Stimulated activated CD4-positive, alpha-beta T cell treated with anti-CD3 and anti-CD28 coated beads, Interleukin-12 subunit alpha, Interleukin-12 subunit beta, amount 100 ng/mL, for 24 hours (primary cell): ENCODE measurements at places on chromosomes 1 and 21.

- no peak for DNase-seq
Observed at GRCh38 chr1:196910215-196910614, 22.4 kb downstream of the CFHR4 start.

- no peak for DNase-seq
Observed at GRCh38 chr21:29888437-29888836, 51.4 kb downstream of the GRIK1 start.

DNA sequence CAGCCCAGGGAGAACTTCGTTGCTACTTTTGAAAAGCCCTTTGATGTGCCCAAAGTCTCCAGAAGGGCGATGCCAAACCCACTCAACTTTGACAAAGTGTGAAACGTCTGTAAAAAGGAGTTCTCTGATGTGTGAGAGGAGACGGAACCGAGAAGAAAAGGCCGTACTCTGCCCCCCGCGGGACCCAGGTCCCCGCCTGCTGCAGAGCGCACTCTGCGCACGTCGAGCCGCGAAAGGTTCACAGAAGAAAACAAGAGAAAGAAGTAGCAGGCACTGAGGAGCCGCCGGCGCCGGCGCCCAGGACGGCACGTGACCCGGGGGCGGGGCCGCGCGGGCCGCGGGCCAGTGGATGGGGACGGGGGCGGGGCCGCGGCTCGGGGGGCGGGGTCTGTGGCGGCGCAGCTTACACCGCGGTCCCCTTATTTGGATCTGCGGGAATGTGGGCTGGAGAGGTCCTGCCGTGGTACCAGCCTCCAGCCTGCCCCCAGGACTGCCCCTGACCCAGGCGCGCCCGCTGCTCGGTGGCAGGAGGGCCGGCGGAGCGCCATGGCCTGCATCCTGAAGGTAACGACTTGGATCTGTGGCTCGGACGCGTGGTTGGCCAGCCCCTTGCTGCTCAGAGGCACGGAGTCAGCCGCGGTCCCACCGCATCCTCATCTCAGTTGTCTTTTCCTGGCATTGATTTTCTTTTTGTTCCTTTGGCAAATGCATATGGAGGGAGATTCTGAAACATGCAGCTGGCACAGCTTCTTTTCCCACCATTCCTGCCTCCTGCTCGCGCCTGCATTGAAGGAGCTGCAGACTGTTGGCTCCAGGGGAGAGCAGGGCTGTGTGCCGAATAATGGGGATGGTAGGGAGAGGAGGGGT lies at the start of gene ST6GALNAC3:
ST6GALNAC3 (plus strand) TSS at position 426 of the 867 bp plus-strand sequence.
- DNase-seq: peak; percentile 60

DNA sequence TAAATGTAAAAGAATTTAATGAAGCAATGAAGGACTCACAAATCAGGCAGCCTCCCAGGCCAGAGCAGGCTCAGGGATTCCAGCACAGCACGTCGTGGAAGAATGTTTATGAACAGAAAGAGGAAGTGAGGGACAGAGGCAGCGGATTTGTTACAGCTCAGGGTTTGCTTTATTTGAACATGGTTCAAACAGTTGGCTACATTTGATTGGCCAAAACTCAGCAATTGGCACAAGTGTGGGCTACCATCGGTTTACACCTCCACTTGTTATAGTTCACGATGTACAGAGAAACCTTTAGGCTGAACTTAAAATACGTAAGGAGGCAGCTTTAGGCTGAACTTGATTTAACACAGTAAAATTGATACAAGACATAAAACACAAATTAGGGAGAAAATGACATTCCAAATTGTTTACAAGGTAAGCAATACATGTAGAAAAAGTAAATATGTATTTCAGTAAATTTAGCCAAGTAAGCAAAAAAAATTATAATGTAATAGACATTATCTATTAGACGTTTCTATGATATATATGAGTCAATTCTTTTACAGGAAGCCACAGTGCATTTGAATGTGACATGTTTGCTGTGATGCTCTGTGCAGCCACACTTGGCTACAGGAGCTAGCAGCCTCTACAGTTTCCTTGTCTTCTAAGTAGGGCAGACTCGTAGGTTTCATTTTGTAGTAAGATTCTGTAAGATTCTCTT lies 126.5 kb downstream of the ADSS2 start:
- DNase-seq: no peak

DNA sequence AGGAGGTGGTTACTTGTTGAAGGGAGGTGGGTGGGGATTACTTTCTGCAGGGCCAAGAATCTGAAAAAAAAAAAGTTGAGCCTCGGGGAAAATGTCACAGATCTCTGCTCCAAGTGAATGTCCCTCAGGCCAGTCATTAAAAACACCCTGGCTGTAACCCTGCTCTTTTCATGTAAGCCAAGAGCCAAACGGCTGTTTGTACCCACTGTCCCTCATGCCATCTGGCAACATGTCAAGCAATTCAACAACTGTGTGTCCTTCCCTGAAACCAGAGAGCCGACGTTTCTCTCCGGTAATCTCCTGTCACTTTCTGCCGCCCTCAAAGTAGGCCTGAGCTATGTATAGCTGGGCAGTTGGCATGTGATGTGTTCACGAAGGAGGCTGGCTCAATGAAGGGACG lies 14.7 kb downstream of the CASQ2 start:
- DNase-seq: no peak

DNA sequence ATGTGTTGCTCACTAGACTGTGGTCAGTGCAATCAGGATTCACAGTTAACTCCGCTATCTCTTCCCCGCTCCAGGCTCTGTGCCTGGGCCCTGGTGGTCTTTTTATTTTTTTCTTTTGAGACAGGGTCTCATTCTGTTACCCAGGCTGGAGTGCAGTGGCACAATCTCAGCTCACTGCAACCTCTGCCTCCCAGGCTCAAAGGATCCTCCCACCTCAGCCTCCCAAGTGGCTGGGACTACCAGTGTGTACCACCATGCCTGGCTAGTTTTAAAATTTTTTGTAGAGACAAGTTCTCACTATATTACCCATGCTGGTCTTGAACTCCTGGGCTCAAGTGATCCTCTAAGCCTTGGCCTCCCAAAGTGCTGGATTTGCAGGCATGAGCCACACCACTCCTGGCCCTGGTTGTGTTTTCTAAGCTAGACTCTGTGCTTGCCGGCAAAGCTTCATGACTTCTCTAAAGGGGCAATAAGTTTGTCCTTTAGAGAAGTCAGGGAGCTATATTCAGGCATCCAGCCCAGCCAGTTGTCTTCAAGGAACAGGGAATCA lies 1.4 kb downstream of the RCSD1 start:
- DNase-seq: no peak

DNA sequence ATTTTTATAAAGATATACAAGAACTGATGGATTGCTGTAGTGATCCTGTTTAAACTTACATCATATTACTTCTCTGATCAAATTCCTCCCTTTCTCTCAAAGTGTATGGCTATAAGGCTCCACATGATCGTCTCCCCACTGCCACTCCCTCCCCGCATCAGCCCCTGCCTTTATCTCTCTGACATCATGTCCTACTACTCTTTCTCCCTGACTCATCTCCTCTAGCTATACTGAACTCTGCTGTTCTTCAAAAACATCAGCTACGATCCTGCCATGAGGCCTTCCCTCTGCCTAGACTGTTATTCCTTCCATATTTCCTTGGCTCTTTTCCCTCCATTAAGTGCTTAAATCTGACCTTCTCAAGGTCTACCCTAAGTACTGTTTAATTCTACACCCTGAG lies 22.8 kb downstream of the HFM1 start:
- no peak for DNase-seq

- DNase-seq: no peak
Observed at GRCh38 chr1:111133866-111134265, 6.0 kb downstream of the DRAM2 start.

DNA sequence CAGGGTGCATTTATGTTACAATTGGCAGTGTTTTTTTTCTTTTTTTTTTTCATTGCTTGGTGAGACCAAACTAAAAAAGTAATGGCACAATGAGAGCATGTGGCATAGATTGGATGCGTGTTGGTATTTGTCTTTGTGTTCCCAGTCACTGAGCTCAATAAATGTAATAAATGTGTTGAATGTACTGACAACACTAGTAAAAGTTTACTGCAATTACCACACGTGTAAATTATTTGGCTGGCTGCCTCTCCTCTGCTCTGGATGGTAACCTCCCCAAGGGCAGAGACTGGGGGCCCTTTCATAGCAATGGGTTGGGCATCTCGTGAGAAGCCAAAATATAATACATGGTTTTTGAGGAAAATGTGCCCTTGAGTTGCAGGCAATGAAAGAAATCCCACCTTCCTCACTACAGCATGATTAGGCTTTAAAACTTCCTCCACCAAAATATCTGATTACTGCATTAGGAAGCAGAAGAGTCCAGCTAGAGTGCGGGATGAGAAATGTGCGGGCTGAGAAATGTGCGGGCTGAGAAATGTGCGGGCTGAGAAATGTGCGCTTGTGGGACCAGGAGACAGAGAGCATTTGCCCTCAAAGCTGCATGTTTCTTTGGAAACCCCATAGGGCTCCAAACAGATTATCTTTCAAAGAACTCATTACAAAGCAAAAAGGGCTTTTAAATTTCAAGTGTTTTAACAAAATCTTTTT lies 58.5 kb downstream of the CDC7 start:
- DNase-seq: no peak

GRCh38 chr1:92575123-92575522 lies 88.4 kb upstream of the GFI1 start:
- DNase-seq: no peak

DNA sequence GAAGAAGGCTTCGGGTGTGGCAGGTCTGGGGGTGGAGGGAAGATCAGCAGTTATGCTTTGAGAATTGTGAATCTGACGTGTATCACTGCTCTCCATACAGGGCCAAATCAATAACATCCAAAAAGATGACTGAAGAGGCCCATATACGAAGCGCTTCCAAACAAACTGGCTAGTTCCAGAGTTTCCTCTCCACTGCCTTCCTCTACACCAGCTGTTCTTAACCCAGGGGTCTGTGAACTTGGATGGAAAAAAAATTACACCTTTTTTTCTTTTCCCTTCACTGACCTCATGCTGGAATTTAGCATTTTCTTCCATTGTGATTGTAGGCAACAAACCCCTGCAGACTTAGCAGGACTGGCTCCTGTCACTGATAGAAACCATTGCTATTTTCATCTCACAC lies 77.1 kb upstream of the NBL1 start:
- no peak for DNase-seq

DNA sequence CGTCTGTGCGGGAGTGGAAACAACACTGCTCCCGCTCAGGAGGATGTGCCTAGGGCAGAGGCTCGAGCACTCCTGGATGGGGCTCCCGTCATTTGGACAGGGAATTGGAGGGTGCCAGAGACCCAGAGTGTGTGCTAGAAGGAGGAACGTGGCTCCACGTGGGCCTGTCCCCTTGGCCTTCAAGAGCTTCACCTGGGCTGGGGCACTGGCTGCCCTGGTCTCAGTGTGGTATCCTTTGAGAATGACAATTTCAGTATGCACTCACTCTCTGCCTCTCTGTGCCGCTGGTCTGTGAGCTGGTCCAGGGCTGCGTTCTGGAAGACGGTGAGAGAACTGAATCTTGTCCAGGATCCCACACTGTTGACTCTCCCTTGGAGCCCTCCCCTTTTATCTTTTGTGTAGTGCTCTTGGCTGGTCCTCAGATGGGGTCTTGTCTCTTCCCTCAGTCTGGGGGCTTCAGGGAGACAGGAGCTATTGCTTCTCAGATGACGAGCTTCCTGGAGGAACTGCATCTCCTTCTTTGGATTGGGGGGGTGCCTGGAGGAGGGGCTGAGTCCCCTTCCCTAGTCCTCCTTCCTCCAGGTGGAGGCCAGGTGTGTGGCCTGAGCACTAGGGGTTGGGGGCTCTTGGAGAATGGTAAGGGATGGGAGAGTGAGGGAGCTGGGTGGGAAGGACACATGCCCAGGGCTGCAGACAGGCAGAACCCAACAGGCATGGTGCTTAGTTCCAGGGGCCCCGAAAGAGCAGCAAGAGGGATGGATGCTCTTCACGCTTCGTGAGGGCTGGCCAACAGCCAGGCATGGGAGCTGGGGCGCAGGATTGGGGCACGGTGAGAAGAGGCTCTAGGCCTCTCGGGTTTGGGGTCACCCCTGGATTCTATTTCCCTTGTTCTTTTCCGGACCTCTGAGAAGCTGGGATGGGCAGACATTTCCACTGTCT lies 14.8 kb upstream of the ETV3L start:
- no peak for DNase-seq

DNA sequence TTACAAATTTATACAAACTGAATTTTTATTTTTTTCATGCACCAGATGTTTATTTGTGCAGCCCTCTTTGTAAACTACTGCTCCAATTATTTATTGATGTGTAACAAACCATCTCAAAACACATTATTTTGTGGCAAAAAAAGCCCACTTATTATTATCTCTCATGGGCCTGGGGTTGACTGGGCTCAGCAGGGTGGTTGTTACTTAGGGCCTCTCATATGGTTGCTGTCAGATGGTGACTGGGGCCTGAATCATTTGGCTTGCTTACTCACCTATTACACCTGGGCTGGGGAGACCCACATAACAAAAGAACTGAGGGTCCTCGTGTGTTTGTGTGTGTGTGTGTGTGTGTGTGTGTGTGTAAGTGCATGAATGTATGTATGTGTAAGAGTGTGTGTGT lies 52.5 kb upstream of the HSPA13 start:
- no peak for DNase-seq

DNA sequence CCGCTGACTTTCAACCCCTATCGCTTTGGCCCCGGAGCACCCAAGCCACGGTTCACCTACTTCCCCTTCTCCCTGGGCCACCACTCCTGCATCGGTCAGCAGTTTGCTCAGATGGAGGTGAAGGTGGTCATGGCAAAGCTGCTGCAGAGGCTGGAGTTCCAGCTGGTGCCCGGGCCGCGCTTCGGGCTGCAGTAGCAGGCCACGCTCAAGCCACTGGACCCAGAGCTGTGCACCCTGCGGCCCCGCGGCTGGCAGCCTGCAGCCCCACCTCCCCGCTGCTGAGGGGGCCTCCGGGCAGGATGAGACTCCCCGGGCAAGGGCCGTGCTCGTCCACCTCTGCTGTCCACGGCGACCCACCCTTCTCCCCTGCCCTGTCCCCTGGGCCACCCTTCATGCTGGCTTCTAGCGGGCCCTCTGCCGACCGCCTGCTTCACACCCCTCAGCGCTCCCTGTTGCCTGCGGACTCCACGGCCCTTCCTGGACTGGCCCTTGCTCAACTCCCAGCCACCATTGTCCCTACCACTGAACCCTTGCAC lies 92.2 kb upstream of the TRABD2B start:
- no peak for DNase-seq

DNA sequence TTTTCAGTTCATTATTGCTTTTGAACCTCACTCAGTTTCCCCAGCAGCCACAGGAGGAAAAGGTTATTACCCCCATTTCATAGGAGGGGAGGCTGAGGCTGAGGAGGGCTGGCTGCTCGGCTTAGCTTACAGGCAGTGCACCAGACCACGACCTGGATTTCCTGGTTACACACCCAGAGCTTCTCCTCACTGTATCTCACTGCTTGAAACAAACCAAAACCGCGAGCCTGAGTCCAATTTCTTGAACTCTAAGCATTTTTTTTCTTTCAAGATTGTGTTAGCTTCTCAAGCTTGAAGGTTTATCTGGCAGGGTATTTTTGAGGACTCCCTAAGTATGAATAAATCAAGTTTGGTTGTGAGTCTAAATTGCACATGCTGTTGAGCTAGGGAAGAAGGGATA lies 188.9 kb upstream of the EDN2 start:
- no peak for DNase-seq
